ENCODE measurements at places on chromosomes 4 and X.

GRCh38 chr4:88859191-88859812 is 161.7 kb upstream of the NAP1L5 start:
- DNase-seq, result no peak

DNA sequence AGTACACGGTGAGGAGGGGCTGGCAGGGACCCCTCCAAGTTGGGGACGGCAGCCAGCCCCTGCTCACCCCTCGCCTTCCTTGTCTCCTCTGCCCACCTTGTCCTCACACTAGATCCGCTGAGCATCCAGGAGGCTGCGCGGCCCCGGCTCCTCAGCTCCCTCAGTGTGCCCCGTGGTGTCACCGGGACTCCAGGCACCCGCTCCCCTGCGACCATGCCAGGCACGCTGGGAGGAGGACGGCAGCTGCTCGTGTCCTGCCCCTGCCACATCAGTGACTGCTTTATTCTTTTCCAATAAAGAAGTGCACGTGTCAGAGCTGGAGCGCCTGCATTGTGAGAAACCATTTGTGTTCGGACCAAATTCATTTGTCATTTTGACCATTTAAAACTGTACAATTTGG is 6.4 kb downstream of the FAM50A start:
- DNase-seq, result no peak

- no peak for DNase-seq
Measured at GRCh38 chr4:159685340-159686092, 582.6 kb downstream of the RAPGEF2 start.

GRCh38 chrX:15973946-15974345 is 119.3 kb upstream of the AP1S2 start:
- no peak for DNase-seq

GRCh38 chr4:25767877-25768725 is 94.7 kb downstream of the SEL1L3 start:
- no peak for DNase-seq

GRCh38 chrX:40266490-40267333 is 169.0 kb upstream of the BCOR start:
- DNase-seq, result peak; percentile 56

GRCh38 chrX:125782184-125782583 is 383.9 kb downstream of the DCAF12L2 start:
- DNase-seq, result no peak

DNA sequence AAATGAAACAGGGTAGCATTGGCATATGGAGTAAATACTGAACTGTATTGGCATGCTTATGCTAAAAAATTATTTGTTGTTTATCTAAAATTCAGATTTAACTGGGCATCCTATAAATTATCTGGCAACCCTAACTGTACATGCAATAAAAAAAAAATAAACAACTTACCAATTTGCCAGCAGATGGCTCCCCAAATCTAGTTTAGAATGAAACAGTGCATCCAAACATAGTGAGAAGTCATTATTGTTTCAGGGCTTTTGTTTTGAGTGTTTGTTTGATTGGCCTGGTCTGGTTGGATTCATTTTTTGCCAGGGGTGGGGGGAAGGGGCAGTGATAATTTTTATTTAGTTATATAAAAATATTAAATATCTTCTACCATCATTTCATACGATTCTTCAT is 12.8 kb upstream of the NSUN7 start:
- DNase-seq, result no peak

DNA sequence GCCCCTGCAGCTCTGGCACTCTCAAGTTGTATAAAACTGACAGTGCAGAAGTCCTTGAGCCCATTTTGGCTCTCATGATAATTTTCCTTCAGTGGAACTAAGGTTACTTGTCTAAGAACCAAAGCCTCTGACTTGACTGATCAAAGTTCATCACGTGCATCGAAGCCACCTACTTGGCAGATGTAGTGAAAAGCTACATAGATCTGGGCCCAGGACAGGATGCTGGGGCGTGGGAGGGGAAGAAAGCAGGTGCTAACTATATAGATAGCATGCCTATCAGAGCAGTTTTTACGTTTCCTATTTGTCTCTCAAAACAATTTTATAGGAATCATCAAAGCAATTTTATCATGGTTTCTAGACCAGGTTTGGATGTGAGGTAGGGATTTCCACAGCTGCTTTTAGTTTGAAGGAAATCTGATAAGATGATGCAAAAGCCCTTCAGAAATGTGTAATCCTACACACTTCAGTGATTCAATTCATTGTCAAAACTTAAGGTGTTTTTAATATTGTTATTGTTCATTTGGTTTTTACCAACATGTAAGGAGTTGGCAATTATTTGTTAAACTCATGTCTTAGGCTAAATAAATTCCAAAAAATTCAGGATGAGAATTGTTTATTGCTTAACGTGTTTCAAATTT is 1.2 kb upstream of the CD40LG start:
- DNase-seq, result peak; percentile 69

GRCh38 chr4:8514391-8514790 is 65.8 kb upstream of the GPR78 start:
- no peak for DNase-seq

GRCh38 chr4:75484190-75484589 is 30.0 kb downstream of the RCHY1 start:
- no peak for DNase-seq

DNA sequence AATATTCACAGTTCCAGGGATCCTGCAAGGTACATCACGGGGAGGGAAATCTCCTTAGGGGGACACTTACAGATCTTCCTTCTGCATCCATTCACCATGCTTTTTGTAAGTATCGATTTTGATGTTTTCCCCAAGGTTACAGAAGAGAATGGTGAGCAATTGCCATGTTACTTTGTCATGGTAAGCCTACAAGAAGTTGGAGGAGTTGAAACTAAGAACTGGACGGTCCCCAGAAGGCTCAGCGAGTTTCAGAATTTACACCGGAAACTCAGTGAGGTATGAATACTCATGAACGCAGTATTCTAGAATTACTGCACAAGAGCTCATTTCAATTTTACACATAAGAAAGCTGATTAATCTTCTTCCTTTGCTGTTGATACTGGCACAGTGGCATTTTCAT is 53.9 kb downstream of the LRP2BP start:
- DNase-seq, result no peak

GRCh38 chr4:117740736-117741135 is 293.6 kb upstream of the NDST3 start:
- no peak for DNase-seq

DNA sequence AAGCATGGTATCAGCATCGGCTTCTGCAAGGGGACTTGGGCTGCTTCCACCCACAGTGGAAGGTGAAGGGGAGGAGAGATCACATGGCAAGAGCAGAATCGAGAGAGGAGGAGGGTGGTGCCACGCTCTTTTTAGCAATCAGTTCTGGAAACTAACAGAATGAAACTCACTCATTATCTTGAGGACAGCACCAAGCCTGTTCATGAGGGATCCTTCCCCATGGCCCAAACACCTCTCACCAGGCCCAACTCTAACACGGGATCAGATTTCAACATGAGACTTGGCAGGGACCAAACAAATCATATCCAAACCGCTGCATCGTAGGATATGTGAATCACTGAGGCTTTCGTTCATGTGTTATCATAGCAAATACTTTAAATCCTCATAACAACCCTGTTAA is 125.5 kb downstream of the GPC3 start:
- DNase-seq, result no peak

- DNase-seq, result no peak
Measured at GRCh38 chr4:182642831-182643230, 274.4 kb downstream of the DCTD start.

DNA sequence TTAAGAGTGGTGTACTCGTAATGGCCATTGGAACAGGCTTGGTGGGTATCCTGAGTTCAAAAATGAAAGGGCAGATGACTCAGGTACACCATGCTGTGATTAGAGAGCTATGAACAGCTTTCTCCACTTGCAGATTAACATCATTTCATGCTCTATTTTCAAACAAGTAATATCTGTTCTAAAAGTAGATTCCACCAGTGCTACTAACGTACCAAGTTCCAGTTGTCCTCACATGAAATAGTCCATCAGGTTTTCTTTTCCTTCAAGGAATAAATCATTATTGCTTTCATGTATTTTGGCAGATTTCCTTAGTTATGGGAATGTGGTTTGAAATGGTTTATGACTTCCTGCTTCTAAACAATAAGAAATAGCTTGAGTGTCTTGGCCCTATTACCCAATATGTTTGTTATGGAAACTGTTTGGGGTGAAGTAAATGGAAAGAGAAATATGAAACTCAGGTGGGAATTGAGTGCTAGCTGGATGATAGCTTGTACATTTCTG is 49.9 kb downstream of the PCDH7 start:
- no peak for DNase-seq

- DNase-seq, result no peak
Measured at GRCh38 chr4:41452484-41453225, 85.3 kb upstream of the LIMCH1 start.

GRCh38 chrX:96445531-96446065 is 239.0 kb upstream of the DIAPH2 start:
- DNase-seq, result no peak

DNA sequence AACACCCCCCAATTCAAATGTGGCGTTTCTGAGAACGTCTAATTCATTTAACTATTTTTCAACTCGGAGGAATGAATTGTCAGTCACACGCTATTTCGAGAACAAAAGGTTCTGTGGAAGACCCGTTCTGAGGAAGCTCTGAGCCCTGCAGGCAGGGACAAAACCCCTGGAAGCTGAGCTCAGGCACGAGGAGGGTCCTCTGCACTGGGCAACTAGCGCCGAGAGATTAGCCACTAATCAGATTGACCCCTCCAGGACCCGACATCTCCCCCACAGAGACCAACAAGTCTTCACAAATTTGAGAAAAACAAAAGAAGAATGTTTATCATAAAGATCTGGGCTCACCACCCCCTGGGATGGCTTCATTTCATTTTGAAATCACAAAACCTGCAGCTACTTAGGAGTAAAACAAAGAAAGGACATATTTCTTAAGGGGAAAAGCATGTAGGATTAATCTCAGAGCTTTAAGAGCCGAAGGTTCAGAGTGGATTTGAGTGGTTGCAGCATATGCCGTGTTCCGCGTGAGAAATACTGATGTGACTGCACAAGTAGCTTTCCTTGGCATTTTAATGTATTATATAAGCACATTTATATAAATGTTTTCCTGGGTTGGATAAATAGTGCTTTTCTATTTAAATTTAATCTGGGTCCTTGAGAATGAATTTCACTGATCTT is 41.8 kb downstream of the ADRA2C start:
- no peak for DNase-seq

- DNase-seq, result no peak
Measured at GRCh38 chrX:75149654-75150053, 6.4 kb downstream of the ABCB7 start.

- DNase-seq, result no peak
Measured at GRCh38 chr4:27001398-27002164, 140.9 kb downstream of the STIM2 start.

GRCh38 chrX:57286507-57287251 is at the start of gene FAAH2:
Gene FAAH2, plus strand, starts transcription at chrX:57286706. Its CDS starts 120 bp downstream, at chrX:57286826.
- DNase-seq, result peak; percentile 62

GRCh38 chrX:149494844-149495565 is 10.1 kb downstream of the IDS start:
- DNase-seq, result no peak

DNA sequence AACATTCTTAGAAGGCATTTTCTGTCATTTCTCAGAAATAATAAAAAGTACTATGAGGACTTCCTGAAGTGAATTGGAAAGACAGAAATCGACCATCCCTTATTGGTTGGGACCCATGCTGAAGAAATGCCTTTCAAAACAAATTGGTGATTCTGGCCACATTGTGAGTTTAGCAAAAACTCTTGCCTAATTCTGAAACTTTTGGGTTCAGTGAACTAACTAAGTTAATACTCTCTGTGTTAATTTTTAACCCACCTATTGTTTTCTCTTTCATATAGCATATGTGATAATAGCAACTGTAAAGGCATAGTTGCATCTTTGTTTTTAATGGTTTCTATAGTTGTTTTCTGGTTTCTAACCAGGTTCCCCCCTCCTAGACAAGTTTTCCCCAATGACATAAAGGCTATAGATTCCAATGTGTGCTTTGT is 129.3 kb upstream of the FAT1 start:
- no peak for DNase-seq

- no peak for DNase-seq
Measured at GRCh38 chr4:24646798-24647460, 62.6 kb upstream of the DHX15 start.

DNA sequence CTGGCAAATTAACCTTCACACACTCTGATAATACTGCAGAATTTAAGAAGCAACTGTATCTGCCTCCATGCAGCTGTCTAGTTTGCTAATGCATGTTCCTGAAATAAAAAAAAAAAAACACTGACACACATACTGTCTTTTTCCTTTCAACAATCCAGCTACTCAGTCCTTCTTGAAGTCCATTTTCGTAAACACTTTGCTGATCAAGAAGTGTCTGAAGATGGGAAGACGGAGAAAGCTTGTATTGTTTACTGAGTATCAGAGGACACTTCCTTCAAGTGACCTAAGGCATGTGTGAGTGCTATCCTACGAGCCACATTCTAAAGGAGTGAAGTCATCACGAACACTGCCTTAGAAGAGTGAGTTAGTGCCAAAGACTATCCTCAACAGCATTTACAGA is 82.6 kb downstream of the LUZP4 start:
- DNase-seq, result no peak

DNA sequence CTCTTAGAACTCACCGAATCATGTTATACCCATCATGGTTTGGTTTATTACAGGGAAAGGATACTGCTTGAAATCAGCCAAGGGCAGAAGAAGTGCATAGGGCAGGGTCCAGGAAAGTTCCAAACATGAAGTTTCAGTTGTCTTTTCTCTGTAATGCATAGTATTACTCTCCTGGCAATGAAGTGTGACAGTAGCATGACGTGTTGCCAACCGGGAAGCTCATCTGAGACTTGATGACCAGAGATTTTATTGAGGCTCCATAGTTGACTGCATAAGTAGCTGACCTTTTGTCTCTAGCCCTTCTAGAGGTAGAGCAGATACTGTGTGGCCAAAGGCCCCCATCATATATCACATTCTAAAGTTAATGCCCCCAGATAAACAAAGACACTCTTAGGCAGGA is 72.1 kb downstream of the BEND4 start:
- no peak for DNase-seq

GRCh38 chrX:8075636-8076035 is 95.4 kb downstream of the VCX2 start:
- DNase-seq, result no peak
